ENCODE measurements at places on chromosomes 11 and 22.

GRCh38 chr11:44979543-44980399, 29.1 kb upstream of the TP53I11 start:
- DNase-seq: no peak

DNA sequence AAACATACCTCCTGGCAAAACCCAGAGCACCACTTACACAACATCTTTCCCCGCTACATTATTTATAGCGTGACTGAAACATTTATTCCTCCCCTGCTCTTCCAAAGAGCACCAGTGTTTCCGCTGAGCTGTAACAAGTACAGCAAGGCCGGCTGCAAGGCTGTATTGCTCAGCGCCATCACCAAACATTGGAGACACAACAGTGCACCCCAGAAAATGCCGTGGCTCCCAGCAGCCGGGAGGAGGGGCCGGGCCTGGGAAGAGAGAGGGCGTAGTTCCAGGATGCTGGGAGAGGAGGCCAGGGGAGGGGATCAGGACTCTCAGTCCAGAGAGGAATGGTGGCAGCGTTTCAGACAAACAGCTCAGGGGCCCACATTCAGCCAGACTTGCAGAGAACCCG, 133.2 kb downstream of the DSCAML1 start:
- DNase-seq: no peak

- DNase-seq: no peak
These were observed 53.8 kb downstream of the TRIOBP start for GRCh38 chr22:37750596-37751162.

DNA sequence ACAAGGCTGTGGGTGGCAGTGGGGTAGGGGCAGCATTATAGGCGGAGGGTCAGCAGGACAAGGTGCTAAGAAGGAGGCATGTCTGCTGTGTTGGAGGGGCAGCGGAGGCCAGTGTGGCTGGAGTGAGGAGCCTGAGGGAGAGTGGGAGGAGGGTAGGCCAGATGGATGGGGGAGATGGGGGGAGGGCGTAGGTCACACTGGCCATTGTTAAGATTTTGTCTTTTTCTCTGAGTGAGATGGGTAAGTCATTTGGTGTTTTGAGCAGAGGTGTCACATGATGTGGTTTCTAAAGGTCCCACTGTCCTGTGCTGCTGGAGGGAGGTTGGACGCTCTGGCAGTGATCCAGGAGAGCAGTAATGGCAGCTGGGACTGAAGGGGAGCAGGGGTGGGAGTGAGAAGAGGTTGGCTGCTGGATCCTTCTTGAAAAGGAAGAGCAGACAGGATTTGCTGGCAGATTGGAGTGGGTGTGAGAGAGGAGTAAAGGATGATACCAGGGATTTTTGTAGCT, 9.8 kb downstream of the PPP6R3 start:
- no peak for DNase-seq

DNA sequence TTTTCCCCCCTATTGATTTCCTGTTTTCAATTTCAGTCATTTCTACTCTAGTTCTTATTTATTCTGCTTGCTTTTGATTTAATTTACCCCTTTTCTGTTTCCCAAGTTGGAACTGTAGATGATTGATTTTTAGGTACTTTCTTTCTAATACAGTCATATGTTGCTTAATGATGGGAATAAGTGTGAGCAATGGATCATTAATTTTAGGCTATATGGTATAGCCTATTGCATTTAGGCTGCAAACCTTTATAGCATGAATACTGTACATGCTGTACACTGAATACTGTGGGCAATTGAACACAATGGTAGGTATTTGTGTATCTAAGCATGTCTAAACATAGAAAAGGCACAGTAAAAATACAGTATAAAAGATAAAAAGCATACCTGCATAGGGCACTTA, 44.9 kb downstream of the DDX10 start:
- DNase-seq: no peak

- no peak for DNase-seq
These were observed 64.4 kb downstream of the CD82 start for GRCh38 chr11:44629732-44630345.

- DNase-seq: peak; percentile 27
These were observed 80.6 kb upstream of the CLDN5 start for GRCh38 chr22:19604711-19605268.

- DNase-seq: no peak
These were observed 166.0 kb upstream of the RASSF10 start for GRCh38 chr11:12842933-12843636.

DNA sequence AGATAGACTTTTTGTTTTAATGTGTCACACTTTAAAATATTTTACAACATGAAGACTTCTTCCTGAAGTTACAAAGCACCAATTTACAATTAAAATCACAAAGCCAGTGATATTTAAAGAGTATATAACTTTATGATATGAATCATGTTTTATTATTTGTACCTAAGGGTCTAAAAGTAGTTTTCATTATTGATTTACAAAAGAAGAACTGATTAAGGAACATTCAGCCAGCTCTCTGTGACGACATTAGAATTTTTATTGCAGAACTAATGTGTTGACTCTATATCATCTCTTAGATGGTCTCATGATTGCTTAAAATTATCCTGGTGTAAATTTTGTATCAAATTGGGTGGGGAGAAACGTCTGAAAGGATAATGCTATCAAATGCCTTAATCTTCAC, 82.8 kb upstream of the ALKBH3 start:
- DNase-seq: no peak

DNA sequence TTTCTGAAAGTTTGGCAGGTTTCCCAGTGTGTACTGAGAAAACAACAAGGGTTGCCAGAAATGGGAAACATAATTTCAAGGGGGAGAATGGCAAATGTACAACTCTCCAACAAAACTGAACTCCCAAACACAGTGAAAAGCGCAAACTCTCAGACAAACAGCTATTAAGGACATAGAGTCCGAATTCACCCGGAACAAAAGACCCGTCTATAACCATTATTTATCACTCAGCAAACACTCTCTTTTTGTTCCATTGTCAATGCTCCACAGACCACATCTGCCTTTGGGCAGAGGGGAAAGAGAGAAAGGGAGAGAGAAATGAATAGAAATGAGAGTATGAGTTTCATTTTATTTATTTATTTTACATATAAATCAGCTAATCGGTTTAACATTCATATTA, 21.7 kb downstream of the KIRREL3 start:
- DNase-seq: no peak

DNA sequence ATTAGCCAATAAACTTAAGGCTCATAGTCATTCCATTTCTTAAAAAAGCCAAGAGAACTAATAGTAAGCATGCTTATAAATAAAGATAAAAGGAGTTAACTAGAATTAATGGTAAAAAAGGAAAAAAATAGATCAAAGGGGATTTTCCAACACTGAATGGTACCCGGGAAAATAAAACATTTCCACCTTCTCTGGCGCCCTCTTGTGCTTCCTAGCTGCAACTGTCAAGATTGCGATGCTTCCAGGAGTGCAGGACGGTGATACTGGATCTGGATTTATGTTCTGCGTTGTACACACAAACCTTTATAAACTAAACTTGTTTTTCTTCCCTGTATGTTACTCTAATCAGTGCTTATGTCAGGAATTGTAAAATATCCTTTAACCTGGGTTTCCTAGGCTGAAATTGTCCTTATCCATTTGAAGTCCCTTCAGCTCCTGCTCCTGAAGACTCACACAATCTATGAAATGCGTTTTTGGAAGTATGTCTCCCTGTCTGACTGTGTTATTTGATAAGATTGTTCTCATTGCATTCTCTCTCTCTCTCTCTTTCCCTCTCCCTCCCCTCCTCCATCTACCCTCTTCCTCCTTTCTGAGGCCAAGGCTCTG, 9.6 kb upstream of the HTATIP2 start:
- DNase-seq: peak; percentile 46

DNA sequence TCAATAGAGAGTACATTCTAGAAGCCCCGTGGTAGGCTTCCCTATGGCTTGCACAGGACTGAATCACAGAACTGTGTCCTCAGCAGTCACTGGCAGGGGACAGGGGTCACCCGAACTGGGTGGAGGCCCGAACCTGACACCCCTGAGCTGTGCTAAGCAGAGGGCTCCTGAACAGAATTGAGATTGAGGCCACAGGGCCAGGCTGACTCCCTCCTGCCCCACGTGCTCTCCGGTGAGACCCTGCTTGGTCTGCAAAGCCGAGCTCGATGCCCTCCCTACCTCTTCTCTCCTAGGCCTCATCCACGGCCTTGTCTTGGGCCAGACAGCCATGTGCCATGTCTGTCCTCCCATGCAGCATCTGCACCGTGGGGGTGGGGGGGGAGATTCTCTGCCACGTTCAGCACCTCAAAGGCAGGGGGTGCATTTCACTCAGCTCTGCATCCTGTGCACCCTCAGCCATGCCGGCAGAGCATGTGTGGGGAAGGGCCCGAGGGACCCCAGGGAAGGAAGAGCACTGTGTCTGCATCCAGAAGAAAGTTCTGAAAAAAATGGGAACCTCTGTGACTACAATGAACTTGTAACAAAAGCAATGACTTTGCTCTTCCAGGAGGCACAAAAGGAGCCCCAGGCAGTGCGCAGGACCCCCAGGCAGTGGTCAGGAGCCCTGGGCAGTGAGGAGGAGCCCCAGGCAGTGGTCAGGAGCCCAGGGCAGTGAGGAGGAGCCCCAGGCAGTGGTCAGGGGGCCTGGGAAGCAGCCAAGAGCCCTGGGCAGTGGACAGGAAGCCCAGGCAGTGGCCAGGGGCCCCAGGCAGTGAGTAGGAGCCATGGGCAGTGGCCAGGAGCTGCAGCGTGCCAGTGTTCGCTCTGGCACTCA, 76.7 kb upstream of the SEPTIN5 start:
- DNase-seq: no peak

- no peak for DNase-seq
These were observed 7.9 kb downstream of the C2CD3 start for GRCh38 chr11:74162681-74163467.

DNA sequence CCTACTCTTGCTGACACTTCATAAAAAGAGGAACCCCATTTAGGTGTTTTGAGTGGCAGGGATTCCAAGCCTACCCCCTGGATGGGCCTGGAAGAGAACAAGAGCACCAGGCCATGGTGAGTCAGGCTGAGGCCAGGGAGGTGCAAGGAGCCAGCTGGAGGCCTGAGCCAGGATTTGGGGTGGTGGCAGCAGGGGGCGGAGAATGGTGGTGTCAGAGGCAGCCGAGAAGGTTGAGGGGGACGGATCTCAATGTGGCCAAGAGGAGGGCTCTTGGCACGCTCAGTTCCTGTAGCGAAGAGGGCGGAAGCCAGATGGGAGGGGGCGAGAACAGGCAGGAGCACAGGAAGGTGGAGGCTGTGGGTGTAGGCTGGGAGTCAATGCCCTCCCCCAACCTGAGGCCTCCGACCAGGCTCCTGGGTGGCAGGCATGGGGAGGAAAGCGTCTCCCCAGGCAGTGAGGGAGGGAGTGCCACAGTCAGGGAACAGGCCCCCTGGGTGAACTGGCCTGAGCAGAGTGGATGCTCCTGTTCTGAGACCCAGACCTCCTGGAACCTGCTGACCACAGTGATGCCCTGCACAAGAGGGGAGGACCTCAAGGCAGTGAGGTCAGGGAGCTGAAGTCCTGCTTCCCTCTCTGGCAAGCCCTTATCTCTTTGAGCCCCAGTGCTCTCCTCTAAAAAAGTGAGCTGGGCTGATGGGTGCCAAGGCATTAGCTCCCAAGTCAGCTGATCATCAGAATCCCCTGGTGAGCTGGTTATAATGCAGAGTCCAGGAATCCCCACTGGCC, 13.9 kb downstream of the RTN4RL2 start:
- no peak for DNase-seq

- DNase-seq: no peak
These were observed 1.6 kb upstream of the DDX10 start for GRCh38 chr11:108663154-108663877.

GRCh38 chr11:16737818-16738192, 642 bp upstream of the C11orf58 start:
- peak; percentile 22 for DNase-seq

DNA sequence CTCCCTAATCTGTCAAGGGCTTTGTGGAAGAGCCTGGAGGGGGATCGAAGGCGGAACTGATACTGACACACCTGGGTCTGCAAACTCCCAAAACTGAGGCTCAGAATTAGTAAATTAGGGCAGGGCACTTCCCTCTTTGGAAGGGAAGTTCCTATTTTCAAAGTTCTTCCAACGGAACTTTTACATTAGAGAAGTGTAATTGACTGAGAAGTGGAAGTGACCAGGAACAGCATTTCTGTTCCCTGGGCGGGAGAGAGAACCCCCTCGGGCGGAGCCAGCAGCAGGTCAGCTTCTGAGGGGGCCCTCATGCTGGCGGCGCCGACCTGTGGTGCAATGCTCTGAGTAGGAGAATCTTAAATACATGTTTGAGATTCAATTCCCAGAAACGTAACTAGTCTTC, 1.1 kb upstream of the CBL start:
- DNase-seq: no peak

GRCh38 chr22:46053563-46054090, 76.7 kb upstream of the WNT7B start:
- no peak for DNase-seq

DNA sequence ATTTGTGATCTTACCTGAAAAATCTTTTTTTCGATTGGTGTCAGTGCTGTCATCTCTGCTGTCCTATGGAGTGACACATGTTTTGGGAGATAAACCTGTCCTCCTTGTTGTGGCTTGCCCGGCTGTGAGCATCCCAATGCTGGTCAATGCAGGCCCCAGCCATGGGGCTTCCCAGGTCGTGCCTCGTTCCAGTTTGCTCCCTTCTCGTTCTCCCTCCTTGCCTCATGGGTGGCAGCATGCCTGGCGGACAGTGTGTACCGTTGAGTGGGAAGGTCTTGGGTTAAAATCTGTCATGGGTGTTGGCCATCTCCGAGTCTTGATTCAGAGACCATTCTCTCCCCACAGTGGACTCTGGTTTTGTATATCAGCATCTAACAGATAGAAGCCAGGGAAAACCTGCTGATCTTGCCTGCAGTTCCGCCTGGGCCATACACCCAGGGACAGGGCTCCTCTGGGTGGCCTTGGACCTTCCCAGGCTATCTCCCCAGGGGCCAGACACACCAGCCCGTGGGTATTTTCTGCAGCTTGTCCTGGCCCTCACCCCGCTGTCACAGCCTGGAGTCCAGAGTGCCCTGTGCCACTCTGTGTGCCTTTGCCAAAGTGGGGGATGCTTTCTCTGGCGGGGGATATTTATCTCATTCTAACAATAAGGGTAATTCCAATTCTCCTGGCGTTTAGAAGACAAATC, 208.1 kb downstream of the TBC1D22A start:
- no peak for DNase-seq

- no peak for DNase-seq
These were observed 452.7 kb upstream of the CCDC179 start for GRCh38 chr11:23313001-23313400.

- no peak for DNase-seq
These were observed 7.5 kb downstream of the RASD2 start for GRCh38 chr22:35547987-35548721.

GRCh38 chr11:20243974-20244373, 83.7 kb upstream of the DBX1 start:
- no peak for DNase-seq

DNA sequence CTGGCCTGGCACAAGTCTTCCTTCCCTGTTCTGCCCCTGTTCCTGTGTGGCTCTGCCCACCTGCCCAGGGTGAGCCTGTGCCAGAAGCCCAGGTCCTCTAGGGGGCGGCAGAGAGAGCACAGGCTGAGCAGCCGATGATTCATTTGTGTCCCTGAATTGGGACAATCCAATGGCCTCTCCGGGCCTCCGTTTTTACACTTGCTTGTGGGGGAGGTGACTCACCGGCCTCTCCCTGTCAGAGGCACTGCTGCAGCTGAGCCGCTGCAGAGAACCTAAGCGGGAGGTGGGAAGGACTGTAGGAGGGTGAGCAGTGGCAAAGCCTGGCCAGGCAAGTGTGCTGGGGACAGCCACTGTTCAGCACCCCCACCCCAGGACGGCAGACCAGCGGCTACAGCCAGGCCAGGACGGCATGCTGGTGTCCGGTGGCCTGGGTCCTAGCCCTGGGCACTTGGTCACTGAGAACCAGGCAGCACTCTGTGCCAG, 65.2 kb upstream of the LMO1 start:
- peak; percentile 75 for DNase-seq

GRCh38 chr11:19344661-19345518, 104.1 kb upstream of the E2F8 start:
- DNase-seq: no peak

All from HepG2 (cell line).